ENCODE measurements at places on chromosomes 12 and 14.

GRCh38 chr12:121512561-121512960 lies 68.3 kb downstream of the KDM2B start:
- H3K27me3 ChIP-seq = no peaks in the 10 kb centered on the region
- H3K4me1 ChIP-seq = no peaks in the 10 kb centered on the region
- no peak for DNase-seq
- no peak overlapping the region for H3K4me3 ChIP-seq
- H3K36me3 ChIP-seq = peaks cover 39% of the 10 kb centered on the region

GRCh38 chr12:127731657-127732056 lies 535.3 kb upstream of the TMEM132C start:
- no peak overlapping the region for H3K4me3 ChIP-seq
- H3K36me3 ChIP-seq = no peaks in the 10 kb centered on the region
- DNase-seq = no peak
- H3K27ac ChIP-seq = no peak overlapping the region

DNA sequence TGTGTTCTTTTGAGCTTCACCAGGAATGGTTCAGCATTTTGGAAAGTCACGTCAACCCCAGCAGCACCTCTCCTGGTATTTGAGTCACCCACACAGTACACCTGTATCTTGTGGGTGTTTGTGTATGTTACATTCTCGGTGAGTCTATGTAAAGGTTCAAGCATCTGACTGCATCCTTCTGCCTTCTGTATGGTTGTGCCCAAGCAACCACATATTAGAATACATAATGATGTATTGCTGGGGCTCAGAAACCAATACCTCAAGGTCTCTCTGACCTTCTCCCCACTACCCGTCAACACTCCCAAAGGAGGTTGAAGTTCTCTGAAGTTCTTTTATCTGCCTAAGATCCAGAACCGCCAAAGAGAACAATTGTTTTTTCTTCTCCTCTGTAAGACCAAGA lies 9.2 kb upstream of the TMEM229B start:
- H3K36me3 ChIP-seq = no peaks in the 10 kb centered on the region
- H3K4me3 ChIP-seq = no peak overlapping the region
- no peak for DNase-seq
- no peaks in the 10 kb centered on the region for H3K4me1 ChIP-seq

DNA sequence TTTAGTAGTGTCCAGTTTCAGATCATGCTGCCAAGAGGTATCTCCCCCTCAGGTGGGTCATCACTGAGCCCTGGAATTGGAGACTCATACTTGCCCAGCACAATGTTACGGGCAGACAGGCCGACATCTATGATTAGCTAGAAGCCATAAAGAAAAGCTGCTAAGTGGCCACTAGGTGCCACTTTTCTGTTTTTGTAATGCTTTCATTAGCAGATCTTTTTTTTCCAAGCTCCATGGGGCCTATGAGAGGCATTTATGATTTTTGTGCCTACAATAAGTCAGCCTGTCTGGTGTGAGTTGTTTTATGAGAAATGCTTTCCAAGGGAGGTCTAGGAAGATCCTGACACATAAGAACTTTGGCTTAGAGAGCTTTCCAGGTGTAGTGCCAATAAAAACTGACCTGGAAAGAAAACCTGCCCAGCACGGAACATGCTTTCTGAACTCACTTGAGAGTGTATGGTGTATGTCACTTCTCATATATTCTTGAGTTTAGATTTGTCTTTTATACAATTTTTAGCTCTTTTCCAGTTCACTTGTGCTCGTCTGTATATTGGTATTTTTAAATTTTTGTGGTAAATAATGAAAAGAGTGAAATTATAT lies 21.8 kb upstream of the SMCO2 start:
- H3K4me1 ChIP-seq = no peaks in the 10 kb centered on the region
- no peaks in the 10 kb centered on the region for H3K27me3 ChIP-seq
- DNase-seq = no peak
- no peaks in the 10 kb centered on the region for H3K36me3 ChIP-seq
- H3K27ac ChIP-seq = no peak overlapping the region

DNA sequence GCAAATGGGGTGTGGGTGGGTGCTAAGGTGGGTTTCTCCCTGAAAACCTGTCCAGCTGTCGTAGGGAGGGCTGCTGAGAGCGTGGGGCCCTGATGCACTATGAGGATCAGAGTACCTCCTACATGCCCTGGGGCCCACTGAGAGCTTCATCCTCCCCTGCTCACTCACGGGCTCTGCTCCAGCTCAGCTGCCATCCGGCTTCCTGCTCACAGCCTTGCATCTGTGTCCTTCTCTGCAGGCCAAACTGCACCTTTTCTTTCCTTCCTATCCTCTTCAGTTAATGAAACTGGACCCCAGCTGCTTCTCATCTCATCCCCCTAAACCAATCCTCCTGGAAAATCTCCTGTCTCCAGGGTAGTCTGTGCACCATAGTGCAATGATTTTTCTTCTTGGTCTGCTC lies 22.2 kb upstream of the GPRC5D start:
- H3K4me1 ChIP-seq = no peaks in the 10 kb centered on the region
- H3K36me3 ChIP-seq = no peaks in the 10 kb centered on the region
- H3K27me3 ChIP-seq = no peaks in the 10 kb centered on the region
- H3K4me3 ChIP-seq = no peak overlapping the region
- DNase-seq = no peak
- no peak overlapping the region for H3K27ac ChIP-seq

DNA sequence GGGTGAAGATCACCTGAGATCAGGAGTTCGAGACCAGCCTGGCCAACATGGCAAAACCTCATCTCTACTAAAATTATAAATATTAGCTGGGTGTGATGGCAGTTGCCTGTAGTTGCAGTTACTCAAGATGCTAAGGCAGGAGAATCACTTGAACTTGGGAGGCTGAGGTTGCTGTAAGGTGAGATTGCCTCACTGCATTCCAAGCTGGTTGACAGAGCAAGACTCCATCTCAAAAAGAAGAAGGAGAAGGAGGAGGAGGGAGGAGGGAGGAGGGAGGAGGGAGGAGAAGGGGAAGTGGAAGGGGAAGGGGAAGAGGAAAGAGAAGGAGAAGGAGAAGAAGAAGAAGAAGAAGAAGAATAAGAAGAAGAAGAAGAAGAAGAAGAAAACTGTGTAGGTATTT lies 17.0 kb downstream of the RNASE10 start:
- no peaks in the 10 kb centered on the region for H3K27me3 ChIP-seq
- DNase-seq = no peak
- no peaks in the 10 kb centered on the region for H3K4me1 ChIP-seq
- H3K36me3 ChIP-seq = no peaks in the 10 kb centered on the region
- H3K27ac ChIP-seq = no peak overlapping the region
- no peak overlapping the region for H3K4me3 ChIP-seq

DNA sequence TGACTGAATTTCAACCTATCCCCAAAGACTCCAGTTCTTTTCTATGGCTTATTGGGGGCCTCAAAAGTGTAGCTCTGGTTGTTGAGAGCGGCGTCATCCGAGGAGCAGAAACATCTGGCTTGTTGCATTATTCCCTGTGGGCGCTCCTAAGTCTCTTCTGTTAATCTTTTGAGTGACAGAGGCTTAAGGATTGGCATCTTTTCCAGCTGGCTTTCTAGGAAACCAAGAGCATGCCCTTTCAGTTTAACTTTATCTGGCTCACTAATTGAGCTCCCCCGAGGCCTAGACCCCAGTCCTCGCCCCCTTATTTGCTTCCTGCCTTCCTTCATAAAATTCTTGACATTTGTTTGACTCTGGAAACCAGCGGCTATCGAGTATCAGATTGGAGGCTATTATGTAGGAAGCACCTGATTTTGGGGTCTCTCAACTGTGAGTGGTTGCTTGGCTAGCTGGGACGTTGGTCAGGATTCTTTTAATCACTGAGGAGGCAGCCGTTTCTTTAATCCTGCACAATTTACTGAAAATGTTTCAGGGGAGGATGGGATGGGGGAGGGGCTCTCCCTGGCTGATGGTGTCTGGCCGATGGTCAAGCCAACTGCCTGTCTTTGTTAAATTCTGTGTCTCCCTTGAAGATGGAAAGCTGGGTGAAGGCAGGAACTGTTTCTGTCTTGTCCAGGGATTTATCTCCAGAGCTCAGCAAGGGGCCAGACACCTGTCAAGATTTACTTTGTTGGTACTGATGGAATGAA lies 3.1 kb downstream of the SMOC1 start:
- no peaks in the 10 kb centered on the region for H3K36me3 ChIP-seq
- no peak for DNase-seq
- no peak overlapping the region for H3K27ac ChIP-seq
- H3K4me1 ChIP-seq = peaks cover 3% of the 10 kb centered on the region
- H3K4me3 ChIP-seq = no peak overlapping the region

- H3K27ac ChIP-seq = peak overlapping the region; percentile 49
- H3K36me3 ChIP-seq = no peaks in the 10 kb centered on the region
- DNase-seq = no peak
- no peaks in the 10 kb centered on the region for H3K27me3 ChIP-seq
- H3K4me3 ChIP-seq = peak overlapping the region; percentile 9
Measured at GRCh38 chr14:97994020-97994531, 1196.9 kb downstream of the VRK1 start.

DNA sequence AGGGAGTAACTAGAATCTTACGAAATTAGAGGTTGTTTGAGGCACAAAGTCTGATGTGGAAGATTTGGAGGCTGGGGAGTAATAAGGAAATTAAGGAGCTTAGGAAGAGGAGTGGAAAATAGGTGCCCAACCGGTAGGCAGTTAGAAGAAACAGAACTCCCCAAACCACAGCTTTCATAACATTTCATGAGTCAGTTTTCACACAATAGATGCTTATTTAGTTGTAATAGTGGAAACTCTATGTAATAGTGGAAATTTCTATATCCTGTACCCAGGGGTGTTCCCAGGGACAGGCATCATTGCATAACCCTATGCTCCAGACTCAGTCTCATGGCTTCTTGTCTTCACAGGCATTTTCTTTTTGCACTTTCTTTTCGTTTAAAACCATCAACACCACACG lies 8.3 kb downstream of the C3AR1 start:
- no peak overlapping the region for H3K27ac ChIP-seq
- H3K36me3 ChIP-seq = peaks cover 20% of the 10 kb centered on the region
- no peak overlapping the region for H3K4me3 ChIP-seq
- no peaks in the 10 kb centered on the region for H3K4me1 ChIP-seq

GRCh38 chr14:74793506-74794155 lies 30.5 kb downstream of the YLPM1 start:
- peaks cover 14% of the 10 kb centered on the region for H3K36me3 ChIP-seq
- H3K27me3 ChIP-seq = no peaks in the 10 kb centered on the region
- peaks cover 17% of the 10 kb centered on the region for H3K4me1 ChIP-seq

GRCh38 chr12:77995436-77996167 lies 164.9 kb downstream of the NAV3 start:
- H3K4me1 ChIP-seq = no peaks in the 10 kb centered on the region
- no peak for DNase-seq
- no peaks in the 10 kb centered on the region for H3K27me3 ChIP-seq
- H3K27ac ChIP-seq = no peak overlapping the region
- no peak overlapping the region for H3K4me3 ChIP-seq

DNA sequence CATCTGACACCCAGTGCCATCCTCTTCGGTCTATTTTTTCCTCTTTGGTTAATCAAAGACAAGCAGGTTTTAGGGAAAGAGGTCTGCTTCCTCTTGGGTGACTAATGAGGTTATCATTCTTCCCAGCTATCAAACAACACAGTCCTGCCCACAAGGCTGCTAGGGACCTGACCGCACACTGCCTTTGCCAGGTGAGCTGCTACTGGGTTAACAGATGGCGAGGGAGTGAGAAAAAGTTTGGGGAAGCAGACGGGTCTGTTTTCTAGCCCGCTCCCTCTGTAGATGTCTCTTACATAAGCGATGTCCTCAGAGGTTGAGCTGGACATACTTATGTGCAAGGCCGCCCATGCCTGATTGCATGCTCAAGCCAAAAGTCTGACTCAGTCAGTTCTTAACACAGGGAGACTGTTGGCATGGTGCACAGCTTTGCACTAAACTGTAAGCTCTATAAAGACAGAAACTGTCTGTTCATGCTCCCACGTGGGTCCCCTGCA lies 94.1 kb downstream of the SLC15A4 start:
- no peak for DNase-seq
- no peak overlapping the region for H3K27ac ChIP-seq
- H3K27me3 ChIP-seq = no peaks in the 10 kb centered on the region

GRCh38 chr12:51953089-51953488 lies 1.6 kb downstream of the ACVR1B start:
- H3K4me3 ChIP-seq = no peak overlapping the region
- H3K36me3 ChIP-seq = no peaks in the 10 kb centered on the region
- H3K27ac ChIP-seq = no peak overlapping the region
- DNase-seq = no peak
- peaks cover 5% of the 10 kb centered on the region for H3K4me1 ChIP-seq
- H3K27me3 ChIP-seq = no peaks in the 10 kb centered on the region

DNA sequence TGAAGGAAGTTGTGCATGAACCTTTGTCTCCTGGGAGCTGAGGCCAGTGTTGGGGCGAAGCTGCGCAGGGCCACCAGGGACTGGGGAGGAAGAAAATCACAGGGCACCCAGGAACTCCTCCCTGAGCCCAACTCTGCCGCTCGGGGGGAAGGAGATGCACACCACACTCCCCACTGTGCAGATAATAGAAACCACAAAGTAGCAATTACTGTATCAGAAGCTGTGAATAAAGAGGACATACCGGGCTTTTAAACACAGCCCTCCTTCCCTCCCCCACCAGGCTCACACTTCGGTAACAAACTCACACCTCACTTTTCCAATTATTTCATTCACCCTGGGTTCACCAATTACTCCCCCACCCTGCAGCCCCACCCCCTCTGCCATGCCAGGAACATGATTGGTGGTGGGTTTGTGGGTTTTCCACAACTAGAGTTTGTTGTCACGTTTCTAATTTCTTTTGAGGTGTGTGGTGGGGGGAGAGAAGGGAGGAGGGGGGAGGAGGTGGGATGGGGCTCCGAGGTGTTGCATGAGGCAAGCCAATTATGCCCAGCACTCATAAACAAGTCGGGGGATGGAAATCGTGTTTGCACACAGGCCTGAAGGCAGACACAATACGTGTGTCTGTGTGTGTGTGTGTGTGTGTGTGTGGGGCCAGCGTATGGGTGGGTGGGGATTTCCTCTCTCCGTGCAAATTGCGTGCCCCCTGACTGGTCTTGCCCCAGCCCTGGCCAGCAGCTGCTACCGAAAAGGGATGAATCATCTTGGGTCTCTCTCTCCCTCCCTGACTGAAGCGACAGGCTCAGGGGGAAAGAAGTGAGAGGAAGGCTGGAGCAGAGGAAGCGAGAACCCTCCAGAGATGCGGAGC lies 103.3 kb downstream of the RBM19 start:
- H3K4me1 ChIP-seq = no peaks in the 10 kb centered on the region
- DNase-seq = no peak
- peaks cover 28% of the 10 kb centered on the region for H3K36me3 ChIP-seq
- no peak overlapping the region for H3K27ac ChIP-seq

DNA sequence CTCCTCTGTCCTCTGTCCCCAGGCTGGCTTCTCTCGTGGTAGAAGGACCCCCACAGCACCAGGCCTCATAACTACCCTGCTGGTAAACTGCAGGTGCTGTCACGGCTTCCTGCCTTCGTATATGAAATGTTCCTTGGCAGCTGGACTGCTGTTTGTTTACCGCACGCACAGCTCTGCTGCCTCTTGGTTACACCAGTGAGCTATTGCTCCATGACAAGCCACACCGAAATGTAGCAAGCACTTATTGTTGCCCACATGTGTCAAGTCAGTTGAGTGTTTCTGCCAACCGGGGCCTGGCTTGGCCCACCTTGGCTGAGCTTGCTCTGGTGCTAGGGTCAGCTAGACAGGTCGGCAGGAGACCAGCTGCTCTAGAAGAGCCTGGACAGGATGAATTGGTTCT lies 21.7 kb upstream of the TCL1B start:
- H3K36me3 ChIP-seq = no peaks in the 10 kb centered on the region
- no peaks in the 10 kb centered on the region for H3K27me3 ChIP-seq
- no peak for DNase-seq
- no peak overlapping the region for H3K27ac ChIP-seq
- H3K4me1 ChIP-seq = no peaks in the 10 kb centered on the region
